Caco-2 (cell line): ENCODE measurements at places on chromosomes 12 and 14.

GRCh38 chr12:77042833-77043232, 22.5 kb downstream of the E2F7 start:
- DNase-seq = no peak

DNA sequence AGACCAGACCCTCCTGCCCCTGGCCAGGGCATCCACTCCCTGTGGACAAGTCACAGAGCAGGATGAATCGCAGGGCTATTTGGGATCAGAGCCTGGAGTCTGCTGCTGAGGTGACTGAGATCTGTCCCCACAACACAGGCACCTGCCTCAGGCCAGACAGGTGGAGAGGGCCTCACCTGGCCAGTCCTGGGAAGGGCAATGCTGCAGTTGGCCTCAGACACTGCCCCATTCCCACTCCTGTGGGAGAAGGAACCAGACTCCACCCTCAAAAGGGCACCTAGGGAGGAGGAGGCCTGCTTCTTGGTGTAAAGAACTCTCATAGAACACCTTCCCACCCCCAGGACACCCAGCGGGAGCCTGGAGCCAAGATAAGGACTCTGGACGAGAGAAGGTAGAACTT, 48.3 kb upstream of the PLEKHG6 start:
- DNase-seq = no peak

GRCh38 chr12:41636653-41637052, 448.5 kb downstream of the PDZRN4 start:
- DNase-seq = no peak

DNA sequence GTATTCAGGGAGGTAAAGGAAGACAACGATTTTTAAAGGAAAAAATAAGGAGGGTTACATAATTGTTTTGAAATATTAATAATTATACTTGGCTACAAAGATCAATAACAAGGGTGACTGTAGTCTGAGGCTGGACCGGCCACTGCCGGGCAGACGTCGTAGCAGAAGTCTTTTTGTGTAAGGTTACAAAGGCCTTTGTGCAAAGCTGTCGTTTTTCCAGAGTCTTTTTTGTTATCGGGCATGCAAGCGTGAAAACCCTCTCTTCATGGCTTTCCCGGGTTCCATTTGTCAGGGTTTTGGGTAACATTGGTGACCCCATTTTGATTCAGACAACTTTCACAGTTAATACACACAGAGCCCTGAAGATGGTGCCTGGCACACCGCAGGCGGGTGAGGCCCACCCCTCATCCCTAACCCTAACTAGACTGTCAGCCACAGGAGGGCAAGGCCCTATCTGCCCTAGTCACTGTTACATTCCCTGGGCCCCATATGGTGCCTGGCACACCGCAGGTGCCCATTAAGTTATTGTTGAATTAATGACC, 31.3 kb downstream of the RILPL1 start:
- no peak for DNase-seq
